ENCODE measurements at places on chromosomes 2 and 18. TPM values are rescaled to one million over a fixed set of nuclear protein-coding genes. Genes with fewer than 3 reads are reported as not detected.

Gene USP40
- 44.2 TPM for total RNA-seq

Gene SOWAHC
- 19.1 TPM for total RNA-seq

DNA sequence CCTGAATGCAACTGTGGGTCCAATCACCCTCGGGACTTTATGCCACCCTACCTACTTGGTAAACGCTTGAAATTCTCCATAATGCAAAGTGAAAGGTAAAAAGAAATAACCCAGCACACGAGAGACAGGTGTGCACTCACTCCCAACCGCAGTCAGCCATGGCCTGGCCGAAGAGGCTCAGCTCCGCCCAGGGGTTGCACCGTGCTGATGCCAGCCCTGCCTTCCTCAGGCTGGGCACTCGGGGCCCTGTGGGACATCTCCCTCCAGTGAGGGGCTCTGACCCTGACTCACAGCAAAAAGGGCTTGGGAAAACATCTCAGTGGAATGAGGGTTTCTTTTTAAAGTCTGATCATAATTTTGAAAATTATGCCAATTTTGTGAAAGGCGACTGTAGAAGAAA lies 13.3 kb downstream of the SLC66A2 start:
- no peak for DNase-seq
- no peaks in the 10 kb centered on the region for H3K4me1 ChIP-seq
- H3K36me3 ChIP-seq: peaks cover 11% of the 10 kb centered on the region
- no peak overlapping the region for H3K27ac ChIP-seq

- no peaks in the 10 kb centered on the region for H3K36me3 ChIP-seq
- no peak for DNase-seq
- no peak overlapping the region for H3K4me3 ChIP-seq
- H3K4me1 ChIP-seq: peaks cover 55% of the 10 kb centered on the region
Measured at GRCh38 chr2:142858961-142859360, 18.5 kb upstream of the KYNU start.

GRCh38 chr2:2012505-2012904 lies 268.2 kb upstream of the PXDN start:
- no peak overlapping the region for H3K27ac ChIP-seq
- no peaks in the 10 kb centered on the region for H3K36me3 ChIP-seq
- no peak for DNase-seq
- H3K4me1 ChIP-seq: no peaks in the 10 kb centered on the region
- no peaks in the 10 kb centered on the region for H3K27me3 ChIP-seq

GRCh38 chr18:68220458-68220857 lies 494.4 kb downstream of the TMX3 start:
- no peaks in the 10 kb centered on the region for H3K4me1 ChIP-seq
- no peak overlapping the region for H3K4me3 ChIP-seq
- no peaks in the 10 kb centered on the region for H3K36me3 ChIP-seq
- DNase-seq: no peak
- no peaks in the 10 kb centered on the region for H3K27me3 ChIP-seq

Measured in Calu3 (cell line).